ENCODE measurements at places on chromosomes 4 and X. TPM values are rescaled to one million over a fixed set of nuclear protein-coding genes. Genes with fewer than 3 reads are reported as not detected.

DNA sequence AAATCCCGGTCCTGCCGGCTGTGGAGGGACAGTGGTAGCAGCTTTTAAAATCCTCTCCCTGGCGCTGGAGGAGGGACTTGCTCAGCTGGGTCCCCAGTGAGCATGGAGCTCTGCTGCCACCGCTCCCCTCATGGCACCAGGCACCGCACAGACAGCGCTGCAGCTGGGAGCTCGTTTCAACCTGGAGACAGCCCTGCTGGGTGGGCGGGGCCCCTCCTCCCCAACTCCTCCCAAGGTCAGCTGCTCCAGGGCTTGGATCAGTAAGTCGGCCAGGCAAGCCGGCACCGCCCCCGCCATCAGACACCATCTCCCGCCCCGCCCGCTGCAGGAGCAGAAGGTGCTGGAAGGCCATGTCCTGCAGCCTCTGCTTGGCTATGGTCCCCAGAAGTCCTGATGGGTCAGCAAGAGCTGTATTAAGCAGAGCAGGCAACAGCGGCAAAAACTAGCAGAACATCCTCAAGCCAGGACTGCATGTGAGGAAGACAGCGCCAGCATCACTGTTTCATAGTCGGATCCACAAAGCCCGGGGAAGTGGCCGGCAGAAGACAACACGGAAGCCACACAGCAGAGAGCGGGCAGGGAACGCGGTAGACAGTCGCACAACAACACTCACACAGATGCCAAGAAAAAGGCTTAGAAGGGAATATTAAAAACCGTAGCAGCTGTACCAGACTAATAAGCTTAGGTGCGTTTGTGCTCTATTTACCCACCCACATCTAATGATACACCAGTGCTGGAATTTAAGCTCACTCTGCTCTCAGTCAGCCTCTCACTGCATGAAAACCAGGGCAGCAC lies 16.2 kb downstream of the ZFYVE28 start:
- DNase-seq = peak; percentile 87

DNA sequence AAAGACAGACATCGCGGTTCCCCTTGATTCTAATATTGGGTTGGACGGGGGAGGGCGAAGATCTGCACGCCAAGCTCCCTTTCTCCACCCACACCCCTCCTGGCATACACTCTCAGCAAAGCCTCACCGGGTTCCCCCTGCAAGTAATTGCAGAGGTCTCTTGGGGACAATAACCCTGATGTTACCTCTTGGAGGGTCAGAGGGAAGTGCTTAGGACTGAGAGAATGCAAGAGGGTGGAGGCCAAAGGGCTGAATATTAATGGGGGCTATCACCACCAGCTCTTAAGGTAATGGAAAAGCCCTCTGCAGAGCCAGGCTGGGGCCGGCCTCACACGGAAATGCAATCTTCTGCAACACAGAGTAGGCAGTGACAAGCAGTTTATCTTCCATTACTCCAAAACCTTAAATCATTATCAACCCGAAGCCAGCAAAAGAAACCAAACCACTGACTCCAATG lies 344.1 kb upstream of the GATB start:
- no peak for DNase-seq

DNA sequence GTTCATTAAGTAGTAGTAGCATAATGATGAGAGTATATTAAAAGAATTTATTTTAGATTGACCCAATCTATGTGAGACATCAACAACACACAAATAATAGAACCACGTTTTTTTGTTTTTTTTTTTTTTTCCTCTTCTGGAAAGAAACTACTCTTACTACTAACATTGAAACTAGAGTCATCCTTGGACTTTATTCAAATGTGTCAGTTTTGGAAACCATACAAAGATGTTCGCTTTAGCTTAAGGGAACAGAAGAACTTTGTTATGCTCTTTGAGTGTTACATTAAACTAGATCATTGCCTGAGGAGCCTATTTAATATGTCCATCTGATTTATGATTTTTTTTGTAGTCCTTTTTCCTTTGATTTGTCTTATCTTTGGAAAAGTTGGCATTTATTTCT lies 166.7 kb downstream of the RPA4 start:
- no peak for DNase-seq

Gene DDX3X
- 310 TPM for total RNA-seq

Gene RUFY3
- 62.3 TPM for total RNA-seq

DNA sequence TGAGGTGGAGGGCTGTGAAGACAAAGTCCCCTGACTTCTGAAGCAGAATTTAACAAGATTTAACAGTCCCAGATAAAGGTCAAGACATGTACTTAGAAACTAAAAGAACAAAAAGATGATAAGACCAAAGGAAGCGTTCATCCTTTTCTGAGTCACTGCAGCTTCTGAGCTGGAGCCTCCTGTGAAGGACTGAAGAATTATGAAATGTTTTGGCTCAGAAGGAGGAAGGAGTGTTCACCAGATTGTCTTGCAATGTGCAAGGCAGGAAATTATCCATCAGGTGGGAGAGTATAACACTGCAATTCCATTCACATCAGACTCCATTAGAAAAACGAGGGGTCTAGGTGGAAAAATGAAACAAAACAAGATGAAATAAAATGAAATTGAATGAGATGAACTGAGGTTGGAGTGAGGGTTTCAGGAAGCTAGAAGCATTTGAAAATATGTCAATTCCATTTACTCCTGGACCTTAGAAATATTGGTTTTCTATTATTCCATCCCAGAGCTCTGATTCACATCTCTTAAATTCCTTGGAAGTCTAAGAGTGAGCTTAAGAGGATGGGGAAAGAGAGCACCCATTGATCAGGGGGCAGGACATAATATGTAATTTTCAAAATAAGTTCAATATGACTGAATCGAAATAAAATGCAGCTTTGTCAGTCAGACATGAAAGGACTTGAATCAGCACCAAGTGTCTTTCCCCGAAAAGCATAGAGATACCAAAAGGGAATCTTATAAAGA lies 186.1 kb upstream of the LNX1 start:
- DNase-seq = no peak

DNA sequence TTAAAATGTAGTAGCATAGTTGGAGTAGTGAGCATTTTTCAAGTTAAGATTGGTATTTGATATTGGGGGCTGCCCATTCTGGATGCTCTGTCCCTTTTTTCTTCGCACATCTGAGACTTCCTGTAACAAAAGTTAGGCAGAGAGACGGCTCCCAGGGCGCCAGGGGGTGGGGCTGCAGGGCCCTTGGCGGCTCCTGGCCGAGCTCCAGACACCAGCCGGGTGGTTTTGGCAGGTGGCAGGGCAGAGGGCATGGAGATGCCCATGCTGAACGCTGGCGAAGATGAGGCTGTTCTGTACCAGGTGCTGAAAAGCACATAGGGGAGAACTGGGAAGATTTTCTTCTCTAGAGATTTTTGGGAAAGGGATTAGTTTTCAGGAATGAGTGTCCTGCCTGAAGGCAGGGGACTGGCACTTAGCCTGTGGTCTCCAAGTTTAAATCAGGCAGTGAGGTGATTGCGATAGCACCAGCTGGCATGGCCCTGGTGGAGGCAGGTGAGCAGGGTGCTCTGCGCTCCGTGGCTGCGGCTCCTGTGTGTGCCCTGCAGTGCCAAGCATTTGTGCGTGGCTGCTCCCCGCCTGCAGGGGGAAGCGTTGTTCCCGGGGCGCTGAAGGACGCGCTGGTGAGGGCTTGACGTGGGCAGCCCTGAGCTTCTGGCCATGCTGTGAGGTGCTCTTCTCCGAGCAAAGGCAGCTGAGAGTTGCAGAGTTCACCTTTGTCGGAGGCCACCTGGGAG lies 23.6 kb upstream of the HGFAC start:
- peak; percentile 48 for DNase-seq

GRCh38 chr4:98908182-98908581 lies 20.8 kb downstream of the EIF4E start:
- DNase-seq = no peak

Gene CLDN22
- not detected for total RNA-seq

DNA sequence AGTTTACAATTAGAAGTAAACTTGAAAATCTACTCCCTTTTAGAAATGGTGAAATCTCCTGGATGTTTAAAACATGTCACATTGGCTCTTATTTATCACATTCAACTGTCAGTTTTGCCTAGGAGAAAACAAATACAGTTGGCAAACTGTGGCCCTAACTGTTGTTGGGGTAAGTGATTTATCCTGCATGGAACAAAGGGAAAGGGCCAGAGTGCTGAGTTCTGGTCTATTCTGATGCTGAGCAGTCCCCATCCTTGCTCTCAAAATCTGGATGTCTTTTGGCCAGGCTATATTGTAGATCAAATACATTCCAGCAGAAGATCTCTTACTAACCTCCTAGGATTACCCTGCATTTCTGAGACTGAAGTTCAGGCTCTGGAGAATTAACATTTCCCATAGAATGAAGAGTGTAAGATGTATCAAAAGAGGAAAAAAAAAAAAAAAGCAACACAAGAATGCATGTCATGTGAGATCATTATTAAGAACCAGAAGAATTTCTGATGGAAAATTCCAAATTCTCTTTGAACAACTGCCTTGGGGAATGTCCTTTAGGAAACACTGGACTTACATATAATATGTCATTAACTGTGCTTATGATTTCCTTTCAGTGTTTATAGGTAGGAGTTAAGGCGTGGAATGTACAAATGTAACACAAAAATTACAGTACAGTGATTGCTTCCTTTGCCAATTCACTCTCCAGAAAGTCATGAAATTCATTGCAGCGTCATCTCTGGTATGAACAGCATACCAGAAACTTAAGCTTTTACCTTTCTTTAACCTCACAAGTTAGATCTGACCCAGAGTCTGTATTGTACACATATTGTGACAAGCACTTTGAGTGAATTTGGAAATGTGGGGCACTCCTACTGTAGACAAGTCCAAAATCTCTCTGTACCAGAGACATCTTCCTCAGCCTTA lies 1012.5 kb upstream of the LCORL start:
- DNase-seq = no peak
